ENCODE measurements at places on chromosomes 6 and 20.

GRCh38 chr6:154591234-154591633 lies 80.7 kb upstream of the CNKSR3 start:
- no peak for DNase-seq

DNA sequence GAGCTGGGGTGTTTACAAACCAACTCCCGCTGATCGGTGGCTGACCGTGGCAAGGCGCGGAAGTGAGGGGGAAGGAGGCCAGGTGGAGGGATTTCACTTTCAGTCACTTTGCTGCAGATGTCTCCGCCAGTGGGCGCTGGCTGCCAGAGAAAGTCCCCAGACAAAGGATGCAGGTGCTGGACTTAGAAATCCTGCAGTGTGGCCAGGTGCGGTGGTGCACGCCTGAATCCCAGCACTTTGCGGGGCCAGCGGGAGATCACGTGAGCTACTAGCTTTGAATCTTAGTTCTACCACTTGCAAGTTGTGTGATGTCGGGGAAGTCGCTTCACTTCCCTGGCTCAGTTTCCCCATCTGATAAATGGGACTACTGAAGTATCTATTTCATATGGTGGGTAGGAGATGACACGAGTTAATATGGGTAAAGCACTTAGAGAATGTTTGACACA lies 180.4 kb downstream of the ZNF217 start:
- DNase-seq = no peak

- DNase-seq = no peak
These were observed 1.9 kb downstream of the PAK1IP1 start for GRCh38 chr6:10696655-10697054.

DNA sequence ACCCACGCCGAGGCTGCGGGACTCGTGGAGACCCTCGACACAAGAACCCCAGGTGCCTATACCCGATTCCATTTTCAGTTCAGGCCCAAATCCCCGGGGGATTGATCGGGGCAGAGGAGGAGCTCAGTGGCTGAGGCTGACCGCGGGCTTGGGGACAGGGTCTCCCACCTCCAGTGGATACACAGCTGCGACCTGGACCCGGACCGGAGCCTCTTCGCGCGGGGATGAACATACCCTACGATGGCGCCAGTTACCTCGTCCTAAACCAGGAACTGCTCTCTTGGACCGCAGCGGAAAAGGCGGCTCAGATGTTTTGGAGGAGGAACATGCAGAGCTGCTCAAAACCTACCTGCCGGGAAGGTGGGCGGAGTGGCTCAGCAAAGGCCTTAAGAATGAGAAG lies 27.4 kb upstream of the HLA-G start:
- no peak for DNase-seq

- peak; percentile 71 for DNase-seq
These were observed 65.4 kb upstream of the RIN2 start for GRCh38 chr20:19692685-19693119.

DNA sequence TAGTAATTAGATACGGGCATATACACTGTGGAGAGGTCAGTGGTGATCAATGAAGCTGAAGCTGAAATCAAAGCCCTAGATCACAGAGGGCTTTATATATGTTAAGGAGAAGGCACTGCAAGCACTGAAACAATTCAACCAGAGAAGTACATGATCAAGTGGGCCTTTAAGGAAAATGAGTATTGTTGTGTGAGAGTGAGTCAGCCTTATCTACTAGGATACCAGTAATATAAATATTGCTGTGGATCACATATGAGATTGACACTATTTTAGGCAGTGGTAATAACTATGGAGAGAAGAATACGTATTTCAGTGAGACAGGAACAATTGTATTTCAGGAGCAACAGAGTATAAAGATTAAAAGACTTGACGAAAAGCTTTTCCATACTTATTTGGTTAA lies 1172.2 kb upstream of the GJE1 start:
- DNase-seq = no peak

DNA sequence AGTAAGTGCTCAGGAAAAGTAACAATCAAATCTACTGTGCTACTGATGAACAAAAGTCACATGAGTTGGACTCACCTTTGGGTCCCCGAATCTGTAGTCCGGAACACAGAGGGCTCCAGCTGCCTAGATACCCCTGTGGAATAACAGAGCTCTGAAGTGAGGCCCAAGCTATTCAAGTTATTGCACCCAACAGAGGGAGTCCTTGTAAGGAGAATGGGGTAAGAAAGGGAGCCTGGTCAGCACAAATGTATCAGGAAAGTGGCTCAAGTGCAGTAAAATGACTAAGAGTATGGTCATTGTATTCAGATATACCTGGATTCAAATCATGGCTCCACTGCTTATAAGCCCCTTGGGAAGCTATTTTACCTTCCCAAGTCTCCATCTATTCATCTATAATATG lies 20.9 kb downstream of the EDN1 start:
- DNase-seq = no peak

DNA sequence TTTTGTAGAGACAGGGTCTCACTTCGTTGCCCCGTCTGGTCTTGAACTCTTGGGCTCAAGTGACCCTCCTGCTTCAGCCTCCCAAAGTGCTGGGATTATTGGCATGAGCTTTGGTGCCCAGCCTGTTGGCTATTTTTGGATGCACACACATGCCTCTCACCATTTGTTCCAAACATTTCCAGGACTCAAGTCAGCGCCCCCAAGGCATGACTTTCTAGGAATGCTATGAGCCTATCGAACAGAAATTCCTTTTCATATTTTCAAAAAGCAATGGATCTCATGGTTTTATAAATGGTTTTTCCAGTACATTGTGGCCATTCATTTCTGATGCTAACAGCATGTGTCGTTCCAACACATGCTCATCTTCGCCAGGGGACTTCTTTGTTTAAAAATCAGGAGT lies 119.3 kb upstream of the NAA20 start:
- DNase-seq = no peak

GRCh38 chr6:125904871-125905270 lies 51.7 kb upstream of the HINT3 start:
- peak; percentile 31 for DNase-seq

- DNase-seq = peak; percentile 66
These were observed 10.1 kb downstream of the IL17F start for GRCh38 chr6:52233975-52234823.

- peak; percentile 20 for DNase-seq
These were observed 102.5 kb downstream of the PRL start for GRCh38 chr6:22194188-22194921.

DNA sequence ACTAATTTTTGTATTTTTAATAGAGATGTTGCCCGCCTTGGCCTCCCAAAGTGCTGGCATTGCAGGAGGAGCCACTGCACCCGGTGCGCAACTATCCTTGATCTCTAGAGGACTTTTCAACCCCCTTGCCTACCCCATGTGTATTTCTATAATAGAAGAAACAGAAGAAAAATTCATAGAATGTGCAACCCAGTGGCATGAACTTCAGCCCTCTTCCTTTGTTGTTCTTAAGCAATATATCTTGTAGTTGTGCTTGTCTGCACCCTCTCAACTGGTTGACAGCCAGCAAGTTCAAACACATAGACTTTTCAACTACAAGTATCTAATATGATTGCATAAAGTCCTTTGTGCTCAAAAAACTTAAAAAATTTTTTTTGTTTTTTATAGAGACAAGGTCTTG lies 72.3 kb upstream of the NCOA3 start:
- DNase-seq = no peak

- DNase-seq = no peak
These were observed 31.4 kb downstream of the LINC00237 start for GRCh38 chr20:21074605-21075336.

GRCh38 chr20:39453890-39454289 lies 491.7 kb downstream of the DHX35 start:
- no peak for DNase-seq

GRCh38 chr6:153167907-153168306 lies 36.8 kb upstream of the RGS17 start:
- DNase-seq = peak; percentile 12

GRCh38 chr6:45378334-45378926 lies 696 bp upstream of the SUPT3H start:
- DNase-seq = peak; percentile 35

GRCh38 chr6:134073161-134073560 lies 20.7 kb upstream of the SLC2A12 start:
- no peak for DNase-seq

DNA sequence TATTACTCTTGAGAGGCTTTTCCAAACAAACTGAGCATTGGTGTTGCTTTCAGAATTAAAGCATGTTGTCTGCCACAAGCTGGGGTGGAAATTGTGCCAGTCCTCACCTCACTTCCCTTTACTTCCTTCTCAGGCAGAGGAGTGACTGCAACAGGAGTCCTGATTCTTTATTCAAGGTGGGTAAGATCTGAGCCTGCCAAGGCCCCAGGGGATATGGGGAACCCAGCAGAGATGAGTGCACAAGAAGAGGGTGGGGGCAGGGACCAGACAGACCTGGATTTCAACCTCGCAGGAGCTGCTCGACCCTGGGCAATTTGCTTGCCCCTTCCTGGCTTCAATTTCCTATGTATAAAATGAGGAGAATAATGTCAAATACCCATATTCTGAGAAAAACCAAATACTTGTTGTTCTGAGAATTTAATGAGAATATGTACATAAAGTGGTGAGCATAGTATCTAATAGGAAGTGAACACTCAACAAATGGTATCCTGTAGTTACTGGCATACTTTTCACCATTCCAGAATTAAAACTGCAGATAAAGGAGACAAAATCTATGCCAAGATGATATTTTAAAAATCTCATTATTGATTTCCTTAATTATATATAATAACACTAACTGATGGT lies 17.8 kb downstream of the MAN1A1 start:
- no peak for DNase-seq

DNA sequence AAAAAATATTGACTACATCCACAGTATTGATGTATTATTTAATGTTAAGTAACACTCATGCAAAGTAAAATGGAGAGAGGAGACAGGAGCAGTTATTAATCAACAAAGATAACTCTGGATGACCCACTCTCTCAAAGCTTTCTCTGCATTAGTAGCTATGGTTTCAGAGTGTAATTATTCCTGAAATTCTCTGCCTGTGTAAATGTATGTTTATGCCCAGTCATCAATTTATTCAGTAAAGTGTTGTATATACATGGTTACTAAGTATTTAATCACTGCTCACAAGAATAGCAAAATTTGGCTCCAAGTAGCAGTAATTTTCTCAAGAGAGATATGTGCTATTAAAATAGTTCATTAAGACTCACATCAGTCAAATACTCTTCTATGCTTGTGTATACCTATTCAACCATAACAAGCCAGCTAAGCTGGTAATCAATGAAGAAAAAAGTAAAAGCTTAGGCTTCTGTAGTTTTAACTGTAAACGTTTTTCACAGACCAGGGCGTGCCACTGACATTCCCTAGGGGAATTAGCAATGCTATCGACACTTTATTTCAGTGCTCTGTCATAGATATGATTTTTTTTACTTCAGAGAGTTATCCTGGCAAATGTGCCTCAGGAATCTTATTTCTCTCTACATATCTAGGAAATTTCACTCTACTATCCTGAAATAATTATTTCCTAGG lies 54.0 kb upstream of the RAB32 start:
- no peak for DNase-seq

GRCh38 chr6:170097505-170098427 lies 193.1 kb downstream of the DLL1 start:
- no peak for DNase-seq

GRCh38 chr6:107729098-107729497 lies 95.0 kb downstream of the SCML4 start:
- no peak for DNase-seq

GRCh38 chr6:96626759-96627364 lies 63.9 kb downstream of the FHL5 start:
- DNase-seq = peak; percentile 43

- no peak for DNase-seq
These were observed 14.4 kb downstream of the DUSP22 start for GRCh38 chr6:306641-307061.

DNA sequence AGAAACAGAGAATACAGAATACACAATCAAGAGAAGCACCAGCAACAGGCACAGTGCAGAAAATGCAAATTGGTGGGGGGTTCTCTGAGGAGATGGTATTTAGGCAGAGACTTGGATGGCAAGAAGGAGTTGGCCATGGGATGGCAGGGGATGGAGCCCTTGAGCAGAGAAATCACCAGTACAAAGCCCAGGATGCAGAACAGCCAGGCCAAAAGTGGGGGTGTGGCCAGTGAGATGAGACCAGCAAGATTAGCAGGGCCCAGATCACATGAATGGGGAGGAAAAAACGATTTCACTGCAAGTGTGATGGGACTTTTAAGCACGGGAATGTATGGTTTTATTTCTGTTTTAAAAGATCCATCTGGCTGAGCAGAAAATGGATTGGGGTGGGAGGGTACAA lies 63.4 kb downstream of the TRAM2 start:
- no peak for DNase-seq

- no peak for DNase-seq
These were observed 391.9 kb downstream of the FRK start for GRCh38 chr6:115668781-115669180.

- DNase-seq = no peak
These were observed 141.3 kb downstream of the FUT9 start for GRCh38 chr6:96157018-96157565.

GRCh38 chr6:106145741-106146227 lies 59.6 kb downstream of the PRDM1 start:
- no peak for DNase-seq

GRCh38 chr6:90247262-90247661 lies 49.4 kb downstream of the BACH2 start:
- no peak for DNase-seq

DNA sequence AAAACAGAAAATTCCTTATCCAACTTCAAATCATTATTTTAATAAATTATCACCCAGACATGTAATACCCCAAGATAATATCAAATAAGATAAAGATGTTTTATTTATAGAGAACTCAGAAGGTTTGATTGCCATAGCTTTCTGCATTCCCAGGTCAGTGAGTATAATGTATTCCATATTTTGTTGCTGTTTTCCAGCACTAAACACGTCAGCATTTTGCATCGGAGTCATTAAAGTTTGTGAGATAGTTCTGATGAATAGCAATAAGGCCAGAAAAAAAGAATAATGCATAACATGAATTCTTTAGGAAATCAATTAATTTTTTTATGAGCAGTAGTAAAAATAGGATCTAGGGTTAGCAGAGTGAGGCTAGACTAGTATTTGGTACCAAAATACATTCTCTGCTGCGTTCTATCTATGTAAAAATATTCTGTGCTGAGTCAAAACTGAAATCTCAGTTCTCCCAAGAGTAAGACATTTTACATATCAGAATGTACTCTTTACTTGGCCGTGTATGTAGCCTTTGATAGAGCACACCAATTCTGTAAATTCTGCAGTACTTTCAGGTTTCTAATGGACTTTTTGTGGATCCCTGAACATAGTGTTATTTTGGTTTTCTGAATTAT lies 269.9 kb upstream of the AGPAT4 start:
- DNase-seq = no peak

GRCh38 chr20:21995461-21995860 lies 290.0 kb downstream of the PAX1 start:
- no peak for DNase-seq

DNA sequence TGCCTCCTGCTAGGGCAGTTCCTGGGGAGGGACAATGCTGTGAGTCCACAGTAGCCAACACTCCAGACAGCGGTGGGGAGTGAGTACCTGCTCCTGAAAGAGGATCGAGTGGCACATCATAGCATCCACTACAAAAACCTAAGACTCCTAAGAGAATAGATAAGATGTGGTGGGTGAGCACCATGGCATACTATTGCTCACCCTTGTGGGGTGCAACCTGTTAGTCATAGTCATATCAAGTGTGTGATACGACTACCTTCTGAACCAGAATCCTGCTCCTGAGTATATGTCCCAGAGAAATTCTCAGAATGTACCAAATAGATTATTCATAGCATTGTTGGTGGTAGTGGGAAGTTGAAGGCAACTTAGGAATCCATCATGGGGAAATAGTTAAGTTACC lies 62.7 kb upstream of the GLP1R start:
- DNase-seq = no peak

Measured in GM03348 (cell line).